ENCODE measurements at places on chromosomes 12 and 14. TPM values are rescaled to one million over a fixed set of nuclear protein-coding genes. Genes with fewer than 3 reads are reported as not detected.

The DTX3 gene
- total RNA-seq: 28.6 TPM

The ADAM20 gene
- 0.22 TPM for total RNA-seq

The TPH2 gene
- not detected for total RNA-seq

- H3K36me3 ChIP-seq: no peaks in the 10 kb centered on the region
- H3K4me1 ChIP-seq: peaks cover 55% of the 10 kb centered on the region
- peak; percentile 30 for DNase-seq
- H3K27me3 ChIP-seq: no peaks in the 10 kb centered on the region
Observed at GRCh38 chr14:98210045-98210672, 1061.8 kb downstream of the BCL11B start.

DNA sequence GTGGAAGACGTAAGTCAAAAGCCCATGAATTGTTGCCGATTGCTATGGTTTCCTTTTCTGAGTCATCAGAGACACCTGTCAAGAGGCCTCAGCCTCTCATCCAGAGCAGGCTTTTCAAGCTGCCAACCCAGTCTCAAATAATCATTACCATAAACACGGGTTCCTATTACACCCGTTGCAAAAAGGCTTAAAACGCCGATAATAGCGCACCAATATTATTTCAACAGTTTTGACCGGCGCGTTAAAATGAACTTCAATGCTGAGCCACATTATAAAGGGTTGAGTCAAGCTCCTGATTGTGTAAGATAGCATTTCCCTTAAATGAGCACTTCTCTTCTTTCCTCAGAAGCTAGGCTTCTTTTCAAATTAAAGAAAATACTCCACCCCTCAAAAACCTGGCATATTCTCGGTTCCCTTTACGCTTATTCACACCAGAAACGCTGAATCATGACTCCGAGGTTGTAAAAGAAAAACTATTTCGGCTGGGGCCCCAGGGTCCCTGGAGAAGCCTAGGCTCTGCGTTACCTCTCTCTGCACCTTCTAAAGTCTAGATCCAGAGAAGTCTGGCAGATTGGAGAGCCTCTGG is 1.4 kb downstream of the TMTC1 start:
- H3K36me3 ChIP-seq: no peaks in the 10 kb centered on the region
- DNase-seq: no peak
- peaks cover 43% of the 10 kb centered on the region for H3K27me3 ChIP-seq

The FOXM1 gene
- 0.59 TPM for total RNA-seq

- H3K27ac ChIP-seq: no peak overlapping the region
- no peaks in the 10 kb centered on the region for H3K27me3 ChIP-seq
- no peak overlapping the region for H3K4me3 ChIP-seq
- H3K4me1 ChIP-seq: no peaks in the 10 kb centered on the region
- no peaks in the 10 kb centered on the region for H3K36me3 ChIP-seq
- DNase-seq: no peak
Observed at GRCh38 chr12:87687362-87687761, 341.8 kb downstream of the C12orf50 start.

DNA sequence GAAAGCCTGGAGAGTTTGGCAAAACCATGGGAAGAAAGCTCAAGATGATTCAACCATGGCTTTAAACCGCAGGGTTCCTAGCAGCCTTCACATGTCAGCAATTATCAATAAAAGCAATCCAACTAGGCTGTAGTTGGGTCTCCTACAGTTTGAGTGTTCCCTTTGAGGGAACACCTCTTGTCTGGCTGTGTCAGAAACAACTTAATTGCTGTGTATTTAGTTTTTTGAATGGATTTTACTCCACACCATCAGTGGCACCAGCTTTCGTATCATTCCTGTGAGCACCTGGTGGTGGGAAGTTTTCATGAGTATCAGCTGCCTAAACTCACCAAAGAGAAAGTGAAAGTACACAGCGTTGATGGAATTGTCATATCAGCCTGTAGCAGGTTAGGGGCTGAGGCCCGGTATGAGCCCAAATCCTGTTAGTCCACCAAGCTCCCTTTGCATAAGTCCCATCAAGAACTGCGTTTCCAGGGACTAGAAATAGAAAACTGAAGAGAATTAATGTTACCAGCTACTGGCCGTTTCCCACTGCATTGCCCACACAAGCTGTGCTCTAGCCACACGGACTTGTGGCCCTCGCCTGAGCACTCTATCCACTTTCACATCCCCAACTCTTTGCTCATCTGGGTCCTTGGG is 10.9 kb upstream of the IL26 start:
- DNase-seq: peak; percentile 79
- H3K27me3 ChIP-seq: no peaks in the 10 kb centered on the region
- peak overlapping the region; percentile 0 for H3K27ac ChIP-seq
- H3K36me3 ChIP-seq: no peaks in the 10 kb centered on the region
- H3K4me1 ChIP-seq: peaks cover 29% of the 10 kb centered on the region

GRCh38 chr12:46562625-46563225 is 190.2 kb upstream of the SLC38A2 start:
- no peak overlapping the region for H3K4me3 ChIP-seq
- H3K27ac ChIP-seq: no peak overlapping the region
- H3K36me3 ChIP-seq: no peaks in the 10 kb centered on the region
- no peaks in the 10 kb centered on the region for H3K4me1 ChIP-seq
- no peak for DNase-seq

DNA sequence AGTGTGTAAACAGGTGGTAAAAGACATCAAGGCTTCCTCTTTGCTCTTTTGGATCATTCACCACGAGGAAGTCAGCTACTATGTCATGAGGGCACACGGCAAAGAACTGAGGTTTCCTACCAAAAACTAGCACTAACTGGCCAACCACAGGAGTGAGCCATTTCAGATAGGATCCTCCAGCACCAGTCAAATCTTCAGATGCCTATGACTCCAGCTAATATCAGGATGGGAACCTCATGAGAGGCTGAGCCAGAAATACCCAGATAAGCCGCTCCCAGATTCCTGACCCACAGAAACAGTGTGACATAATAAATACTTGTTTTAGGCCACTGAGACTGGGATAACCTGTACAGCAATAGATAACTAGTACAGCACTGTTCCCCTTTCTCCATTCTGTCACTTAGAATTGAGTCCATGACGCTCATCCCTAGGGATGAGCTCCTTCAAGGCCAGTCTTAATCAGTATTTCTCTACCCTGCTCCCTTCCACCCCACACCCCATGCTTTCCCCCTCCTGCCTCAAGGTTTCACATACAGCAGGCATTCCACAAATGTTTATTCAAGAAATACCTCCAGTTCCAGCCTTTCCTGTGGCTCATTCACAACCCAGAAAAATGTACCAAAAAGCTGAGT is 68.4 kb downstream of the PPM1H start:
- H3K4me3 ChIP-seq: no peak overlapping the region
- H3K27me3 ChIP-seq: peaks cover 5% of the 10 kb centered on the region
- no peak for DNase-seq
- no peaks in the 10 kb centered on the region for H3K36me3 ChIP-seq
- no peaks in the 10 kb centered on the region for H3K4me1 ChIP-seq

The STAT6 gene
- total RNA-seq: 133 TPM

The FAM90A1 gene
- 0.30 TPM for total RNA-seq

DNA sequence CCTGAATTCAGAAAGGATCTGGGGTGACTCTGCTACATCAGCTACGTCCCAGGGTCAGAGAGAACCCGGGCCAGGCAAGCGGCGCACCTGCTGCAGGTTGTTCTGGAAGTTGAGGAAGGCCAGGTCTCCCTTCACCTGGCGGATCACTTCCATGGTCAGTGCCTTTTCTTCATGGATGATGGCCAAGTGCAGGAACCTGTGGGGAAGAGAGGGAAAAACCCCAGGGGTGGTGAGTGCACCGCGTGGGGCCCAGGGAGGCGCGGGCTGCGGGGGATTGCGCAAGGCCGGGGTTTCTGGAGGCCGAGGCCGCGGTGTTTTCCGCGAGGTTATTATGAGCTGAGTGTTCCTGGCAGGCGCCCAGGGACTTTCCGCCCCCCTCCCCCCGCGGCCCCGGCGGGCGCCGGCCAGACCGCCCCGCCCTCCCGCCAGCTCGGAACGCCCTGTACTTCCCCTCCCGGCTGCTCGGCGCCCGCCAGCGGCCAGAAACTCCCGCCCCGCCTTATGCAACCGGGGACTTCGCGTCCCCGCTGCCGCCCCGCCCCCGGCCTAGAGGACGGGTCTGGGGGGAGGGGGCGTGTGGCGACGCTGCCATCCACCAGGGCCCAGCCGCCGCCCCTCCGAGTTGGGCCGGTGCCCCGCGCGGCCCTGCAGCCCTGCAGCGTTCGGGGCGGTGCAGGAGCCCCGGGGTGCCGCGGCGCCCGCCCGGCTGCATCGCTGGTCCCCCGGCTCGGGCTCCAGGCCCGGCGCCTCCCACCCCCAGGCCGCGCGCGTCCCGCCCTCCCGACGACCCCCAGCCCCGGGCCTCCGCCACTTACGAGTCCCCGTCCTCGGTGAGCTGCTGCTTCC is 723 bp downstream of the NFKBIA start:
- H3K27me3 ChIP-seq: no peaks in the 10 kb centered on the region
- peak; percentile 96 for DNase-seq
- H3K27ac ChIP-seq: peak overlapping the region; percentile 98
- peaks cover 45% of the 10 kb centered on the region for H3K36me3 ChIP-seq

DNA sequence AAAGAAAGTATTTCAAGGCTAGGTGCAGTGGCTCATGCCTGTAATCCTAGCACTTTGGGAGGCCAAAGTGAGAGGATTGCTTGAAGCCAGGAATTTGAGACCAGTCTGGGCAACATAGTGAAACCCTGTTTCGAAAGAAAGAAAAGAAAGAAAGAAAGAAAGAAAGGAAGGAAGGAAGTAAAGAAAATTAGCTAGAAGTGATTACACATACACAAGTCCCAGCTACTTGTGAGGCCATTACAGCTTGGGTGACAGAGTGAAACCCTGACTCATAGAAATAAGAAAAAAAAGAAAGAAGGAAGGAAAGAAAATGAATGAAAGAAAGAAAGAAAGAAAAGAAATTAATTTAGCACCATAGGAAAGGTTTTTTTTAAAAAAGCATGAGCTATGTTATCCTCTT is 33.3 kb upstream of the PPP1CC start:
- H3K4me1 ChIP-seq: peaks cover 49% of the 10 kb centered on the region
- no peak overlapping the region for H3K27ac ChIP-seq
- no peaks in the 10 kb centered on the region for H3K27me3 ChIP-seq
- no peaks in the 10 kb centered on the region for H3K36me3 ChIP-seq
- DNase-seq: no peak
- no peak overlapping the region for H3K4me3 ChIP-seq

The SLC6A13 gene
- 0.11 TPM for total RNA-seq

GRCh38 chr12:71134405-71134804 is 23.4 kb downstream of the TSPAN8 start:
- H3K27ac ChIP-seq: no peak overlapping the region
- H3K4me3 ChIP-seq: no peak overlapping the region
- H3K4me1 ChIP-seq: no peaks in the 10 kb centered on the region
- no peaks in the 10 kb centered on the region for H3K27me3 ChIP-seq

The OTUB2 gene
- not detected for total RNA-seq

The CDH24 gene
- total RNA-seq: 3.7 TPM

DNA sequence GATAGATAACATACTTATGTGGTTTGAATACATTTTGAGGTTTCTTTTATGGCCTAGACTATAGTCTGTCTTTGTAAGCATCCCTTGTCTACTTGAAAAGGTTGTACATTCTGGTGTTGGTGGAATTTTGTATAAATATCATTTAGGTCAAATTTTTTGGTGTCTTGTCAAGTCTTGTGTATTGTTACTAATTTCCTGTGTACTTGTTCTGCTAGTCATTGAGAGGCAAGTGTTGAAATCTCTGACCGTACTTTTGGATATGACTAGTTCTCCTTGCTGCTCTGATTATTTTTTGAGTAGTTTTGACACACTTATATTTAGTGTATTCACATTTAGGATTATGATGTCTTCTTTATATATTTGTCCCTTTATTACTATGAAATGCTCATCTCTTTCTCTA is 219.6 kb downstream of the CCDC91 start:
- H3K4me3 ChIP-seq: no peak overlapping the region
- peaks cover 10% of the 10 kb centered on the region for H3K36me3 ChIP-seq
- no peak for DNase-seq
- H3K27ac ChIP-seq: no peak overlapping the region
- no peaks in the 10 kb centered on the region for H3K4me1 ChIP-seq
- H3K27me3 ChIP-seq: no peaks in the 10 kb centered on the region

DNA sequence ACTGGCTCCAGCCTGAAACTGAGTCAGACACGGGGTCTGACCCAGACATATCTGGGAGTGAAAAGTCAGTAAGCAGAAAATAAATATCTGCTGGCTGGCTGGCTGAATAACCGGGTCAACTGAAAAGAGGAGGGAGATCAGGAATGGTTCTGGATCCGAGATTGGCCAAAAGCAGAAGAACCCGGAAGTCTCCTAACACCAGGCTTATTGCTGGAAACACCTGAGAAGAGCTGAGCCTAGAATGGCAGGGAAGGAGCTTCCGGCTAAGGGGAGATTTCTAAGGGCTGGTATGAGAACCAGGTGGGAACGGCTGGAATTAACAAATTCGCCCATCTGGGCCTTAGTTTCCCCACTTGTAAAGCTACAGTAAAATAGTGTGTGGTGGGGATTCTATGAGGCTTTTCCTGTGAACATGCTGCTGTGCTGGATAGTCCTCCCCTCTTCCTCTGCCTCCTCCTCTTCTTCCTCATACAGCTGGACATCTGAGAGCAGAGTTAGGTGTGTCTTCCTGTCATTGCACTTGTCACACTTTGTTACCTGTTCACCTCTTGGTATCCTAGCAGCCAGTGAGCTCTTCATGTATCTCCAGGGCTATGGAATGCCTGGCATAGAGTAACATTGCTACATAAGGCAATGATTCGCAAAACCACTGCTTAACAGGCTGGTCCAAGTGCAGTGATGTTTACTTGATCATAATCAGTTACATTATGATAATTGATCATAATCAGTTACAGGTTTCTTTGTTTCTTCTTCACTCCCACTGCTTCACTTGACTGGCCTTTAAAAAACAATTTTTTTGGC is 2.0 kb upstream of the SHMT2 start:
- peaks cover 70% of the 10 kb centered on the region for H3K4me1 ChIP-seq
- peaks cover 16% of the 10 kb centered on the region for H3K36me3 ChIP-seq
- H3K27ac ChIP-seq: no peak overlapping the region
- peaks cover 46% of the 10 kb centered on the region for H3K27me3 ChIP-seq
- no peak for DNase-seq

The GZMB gene
- total RNA-seq: 2.4 TPM

- DNase-seq: no peak
- H3K4me3 ChIP-seq: no peak overlapping the region
- H3K36me3 ChIP-seq: no peaks in the 10 kb centered on the region
- H3K27me3 ChIP-seq: no peaks in the 10 kb centered on the region
- H3K27ac ChIP-seq: no peak overlapping the region
Observed at GRCh38 chr14:96895658-96896271, 98.6 kb downstream of the VRK1 start.

GRCh38 chr14:25178255-25178654 is 128.3 kb upstream of the STXBP6 start:
- no peak overlapping the region for H3K4me3 ChIP-seq
- no peaks in the 10 kb centered on the region for H3K27me3 ChIP-seq
- DNase-seq: no peak
- no peak overlapping the region for H3K27ac ChIP-seq
- no peaks in the 10 kb centered on the region for H3K36me3 ChIP-seq

Measured in CD4-positive, alpha-beta T cell (primary cell).